ENCODE measurements at places on chromosomes 1 and 21. TPM values are rescaled to one million over a fixed set of nuclear protein-coding genes. Genes with fewer than 3 reads are reported as not detected.

- DNase-seq: no peak
Measured at GRCh38 chr1:9852410-9853248, 28.9 kb upstream of the CLSTN1 start.

CENPF gene
- total RNA-seq: 10.3 TPM

DNA sequence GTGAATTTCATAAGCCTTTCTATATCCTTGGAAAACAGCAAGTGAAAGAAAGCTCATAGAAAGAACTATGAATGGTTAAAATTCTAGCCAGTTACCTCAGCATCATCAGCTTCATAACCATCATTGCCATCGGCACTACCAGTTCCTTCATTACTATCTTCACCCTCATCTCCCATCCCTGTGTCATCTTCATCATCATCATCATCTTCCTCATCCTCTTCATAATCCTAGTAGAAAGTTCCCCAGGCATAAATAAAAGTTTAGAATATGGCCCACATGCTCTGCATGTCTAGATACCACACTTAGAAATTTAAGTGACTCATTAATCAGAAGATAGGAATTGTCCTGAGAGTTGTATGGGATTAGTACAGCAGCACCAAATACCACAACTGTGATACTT lies 49.0 kb downstream of the TPR start:
- DNase-seq: no peak

DNA sequence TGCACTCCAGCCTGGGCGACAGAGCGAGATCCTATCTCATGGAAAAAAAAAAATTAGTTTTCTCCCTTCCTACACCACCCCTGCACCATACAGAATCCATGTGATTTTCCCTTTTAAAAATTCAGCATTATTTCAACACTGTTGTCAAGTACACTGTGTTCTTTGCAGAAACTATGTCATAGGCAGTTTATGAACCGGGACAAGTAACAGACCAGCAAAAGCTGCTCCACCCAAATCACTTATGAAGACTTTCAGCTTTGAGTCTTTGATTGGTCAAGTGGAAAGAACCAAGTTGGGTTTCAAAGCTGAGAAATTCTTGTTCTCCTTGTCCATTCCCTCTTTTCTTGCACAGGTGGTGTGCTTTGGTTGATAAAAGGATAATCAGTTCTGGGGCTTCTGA lies 173.0 kb downstream of the CDC7 start:
- no peak for DNase-seq

DNA sequence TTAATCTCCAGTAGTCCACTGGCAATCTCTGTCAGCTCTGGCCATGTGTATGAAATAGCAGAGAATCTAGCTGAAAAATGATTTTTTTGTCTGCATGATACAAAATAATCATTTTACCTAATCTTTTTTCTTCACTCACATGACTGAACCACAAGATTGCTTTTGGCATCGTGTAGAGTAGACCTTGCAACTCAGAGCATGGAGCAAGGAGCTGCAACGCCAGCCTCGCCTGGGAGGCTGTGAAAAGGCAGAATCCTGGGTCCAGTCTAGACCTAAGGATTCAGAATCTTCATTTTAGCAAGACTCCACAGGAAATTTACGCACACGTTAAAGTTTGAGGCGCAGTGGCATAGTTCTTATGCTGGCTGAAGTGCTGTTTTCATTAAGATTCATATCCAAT lies 40.2 kb downstream of the TOMM20 start:
- DNase-seq: no peak

- DNase-seq: no peak
Measured at GRCh38 chr1:168688644-168689326, 40.2 kb downstream of the DPT start.

Measured in glomerular endothelial cell (primary cell).